ENCODE measurements at places on chromosomes 12 and 14. TPM values are rescaled to one million over a fixed set of nuclear protein-coding genes. Genes with fewer than 3 reads are reported as not detected.
A peak's percentile ranks its signal among the peaks of the same experiment; 100 is the strongest.

The OR4E2 gene
- total RNA-seq: not detected

The SMIM41 gene
- not detected for total RNA-seq

- no peak for DNase-seq
Observed at GRCh38 chr12:10861366-10861765, 12.1 kb upstream of the PRR4 start.

- no peak for DNase-seq
Observed at GRCh38 chr12:117580718-117581062, 219.3 kb upstream of the NOS1 start.

The GPX2 gene
- not detected for total RNA-seq

DNA sequence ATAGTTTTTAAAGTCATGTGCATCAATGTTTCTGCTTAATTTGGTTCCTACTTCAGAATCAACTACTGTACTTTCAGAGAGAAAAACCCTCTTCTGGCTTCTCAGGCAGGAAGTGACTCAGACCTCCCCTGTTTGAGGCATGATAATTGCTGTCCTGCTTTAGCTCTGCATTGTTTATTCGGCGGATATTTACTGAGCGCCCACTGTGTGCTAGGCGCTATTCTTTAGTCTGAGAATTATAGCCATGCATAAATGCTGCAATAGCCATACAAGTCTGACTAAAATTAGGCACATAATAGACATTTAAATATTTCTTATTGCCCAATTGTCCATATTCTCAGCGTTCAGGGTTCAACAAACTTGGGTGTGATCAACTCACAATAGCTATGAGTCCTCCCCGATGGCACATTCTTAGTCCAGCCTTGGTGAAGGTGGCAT, 6.1 kb upstream of the AMIGO2 start:
- DNase-seq: no peak

- no peak for DNase-seq
Observed at GRCh38 chr14:51004801-51005526, 60.7 kb upstream of the PYGL start.

The STXBP6 gene
- 0.51 TPM for total RNA-seq

DNA sequence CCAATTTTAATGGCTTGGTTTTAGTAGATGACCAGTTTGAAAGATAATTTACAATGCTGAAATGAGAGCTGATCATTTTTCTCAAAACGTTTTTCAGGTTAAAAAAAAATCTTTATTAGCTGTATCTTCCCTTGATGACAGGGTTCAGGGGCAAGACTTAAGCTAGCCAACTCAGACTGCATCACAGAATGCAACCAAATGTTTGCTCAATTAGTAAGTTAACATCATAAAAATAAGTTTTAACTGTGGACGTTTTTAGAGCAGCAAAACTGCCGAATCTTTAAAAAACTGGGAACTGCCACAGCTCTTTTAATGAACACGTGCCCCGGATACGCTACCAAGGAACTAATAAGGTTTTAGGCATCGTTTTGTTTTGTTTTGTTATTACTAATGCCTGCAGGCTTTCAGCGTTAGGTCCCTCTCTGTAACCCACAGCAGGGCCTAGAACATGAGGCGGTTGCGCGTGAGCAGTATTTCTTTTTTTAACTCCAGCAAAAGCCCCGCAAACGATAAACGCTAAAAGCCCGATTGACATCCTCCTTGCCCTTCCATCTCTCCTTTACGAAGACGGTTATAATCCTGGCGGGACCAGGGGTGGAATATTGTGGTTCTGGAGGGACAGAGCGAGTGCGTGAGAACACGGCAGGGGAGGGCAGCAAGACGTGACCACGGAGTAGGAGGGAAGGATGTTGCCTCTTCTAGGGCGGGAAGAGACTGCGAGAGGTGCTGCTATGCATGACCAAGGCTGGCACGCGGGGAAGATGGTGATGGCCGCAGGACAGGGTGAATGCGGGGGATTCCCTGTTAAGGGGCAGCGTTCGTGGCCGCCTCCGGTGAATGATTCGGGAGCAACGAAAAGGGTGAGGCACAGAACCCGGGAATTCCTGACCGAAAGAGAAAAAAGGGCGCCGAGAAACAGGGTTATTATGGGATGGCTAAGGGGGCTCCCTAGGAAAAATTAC, 652 bp downstream of the SUPT16H start:
- peak; percentile 42 for DNase-seq

GRCh38 chr14:65282896-65283253, 129.7 kb upstream of the FUT8 start:
- DNase-seq: no peak

GRCh38 chr12:53048780-53049401, 974 bp upstream of the TNS2 start:
- DNase-seq: peak; percentile 24

The CMA1 gene
- total RNA-seq: not detected

The BCL2L2 gene
- total RNA-seq: 22.0 TPM
